ENCODE measurements at places on chromosomes 5 and 9. TPM values are rescaled to one million over a fixed set of nuclear protein-coding genes. Genes with fewer than 3 reads are reported as not detected.

Gene ANKDD1B
- 0.51 TPM for total RNA-seq

Gene ANKRD20A1
- 1.2 TPM for total RNA-seq

Gene ANKRD34B
- total RNA-seq, result not detected

Gene OLFM1
- total RNA-seq, result 16.2 TPM

Gene PCDHA5
- total RNA-seq, result under 0.01 TPM
